Cerebellar nuclear complex (tissue), 1 donor: ENCODE measurements at places on chromosomes 1 and 21.

GRCh38 chr1:202815120-202815519 lies 4.4 kb downstream of the PCAT6 start:
- DNase-seq = no peak

DNA sequence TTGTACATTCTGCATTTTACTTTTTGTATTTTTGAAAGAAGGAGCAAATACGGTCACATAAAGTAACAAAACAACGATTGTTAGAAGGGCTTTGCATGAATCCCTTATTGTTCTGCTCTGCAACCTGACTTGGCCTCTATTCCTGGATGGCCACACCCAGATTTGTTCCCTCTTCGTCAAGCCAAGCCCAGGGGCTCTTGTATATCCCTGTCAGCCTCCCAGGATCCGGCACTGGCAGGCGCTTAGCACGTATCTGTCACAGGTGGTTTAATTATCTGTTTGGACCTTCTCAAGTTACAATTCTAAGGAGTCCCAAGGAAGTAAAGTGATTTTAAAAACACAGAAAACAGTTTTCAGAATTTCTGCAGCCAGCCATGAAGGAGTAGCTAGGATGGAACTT lies 28.0 kb downstream of the CRYAA start:
- DNase-seq = no peak

DNA sequence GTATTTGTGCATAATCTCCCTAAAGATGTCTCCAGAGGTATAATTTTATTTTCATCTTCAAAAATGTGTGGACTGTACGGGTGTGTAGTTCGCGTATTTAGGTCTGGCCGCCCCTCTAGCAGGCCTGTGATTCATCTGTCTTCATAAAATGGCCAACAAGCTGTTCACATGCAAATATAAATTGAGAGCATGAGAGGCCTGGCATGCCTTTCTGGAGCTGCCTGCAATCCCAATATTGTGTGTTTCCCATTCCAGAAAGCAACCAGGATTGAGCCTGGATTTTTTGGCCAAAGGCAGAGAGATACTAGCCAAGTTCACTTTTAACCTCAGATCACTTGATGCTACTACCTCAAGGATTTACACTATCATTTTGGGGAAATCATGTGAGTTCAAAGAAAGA lies 197.2 kb downstream of the NFIA start:
- peak; percentile 64 for DNase-seq

GRCh38 chr1:221435504-221435904 lies 306.4 kb downstream of the DUSP10 start:
- DNase-seq = no peak

DNA sequence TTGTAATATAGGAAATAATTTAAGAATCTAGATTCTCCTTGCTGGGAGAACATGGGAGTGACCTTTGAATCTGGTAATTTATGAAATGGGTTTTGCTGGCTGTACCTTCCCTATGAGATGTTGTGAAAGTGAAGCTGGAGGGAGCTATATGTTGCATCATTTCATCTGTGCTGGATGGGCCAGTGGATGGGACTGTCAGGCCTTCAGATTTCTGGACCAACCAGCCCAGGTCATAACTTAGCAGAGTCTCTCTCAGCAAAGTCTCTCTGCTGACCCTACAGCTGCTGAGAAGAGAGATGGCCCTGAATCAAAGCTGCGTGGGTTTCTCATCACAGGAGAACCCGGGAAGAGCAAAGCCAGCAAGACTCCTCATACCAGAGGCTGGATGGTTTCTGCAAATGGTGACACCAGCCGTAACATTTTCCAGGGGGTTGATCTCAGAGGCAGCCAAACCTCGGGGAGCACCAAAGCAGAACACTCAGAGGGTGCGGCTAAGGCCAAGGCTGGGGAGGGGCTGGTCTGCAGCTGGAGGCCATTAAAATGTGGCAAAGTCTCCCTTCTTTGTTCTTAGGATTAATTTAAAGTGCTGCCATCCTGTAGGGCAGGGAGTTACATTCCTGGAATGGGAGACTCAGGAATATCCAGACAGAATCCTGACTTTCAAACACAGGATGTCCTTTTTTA lies 18.2 kb upstream of the PTGFRN start:
- DNase-seq = no peak

DNA sequence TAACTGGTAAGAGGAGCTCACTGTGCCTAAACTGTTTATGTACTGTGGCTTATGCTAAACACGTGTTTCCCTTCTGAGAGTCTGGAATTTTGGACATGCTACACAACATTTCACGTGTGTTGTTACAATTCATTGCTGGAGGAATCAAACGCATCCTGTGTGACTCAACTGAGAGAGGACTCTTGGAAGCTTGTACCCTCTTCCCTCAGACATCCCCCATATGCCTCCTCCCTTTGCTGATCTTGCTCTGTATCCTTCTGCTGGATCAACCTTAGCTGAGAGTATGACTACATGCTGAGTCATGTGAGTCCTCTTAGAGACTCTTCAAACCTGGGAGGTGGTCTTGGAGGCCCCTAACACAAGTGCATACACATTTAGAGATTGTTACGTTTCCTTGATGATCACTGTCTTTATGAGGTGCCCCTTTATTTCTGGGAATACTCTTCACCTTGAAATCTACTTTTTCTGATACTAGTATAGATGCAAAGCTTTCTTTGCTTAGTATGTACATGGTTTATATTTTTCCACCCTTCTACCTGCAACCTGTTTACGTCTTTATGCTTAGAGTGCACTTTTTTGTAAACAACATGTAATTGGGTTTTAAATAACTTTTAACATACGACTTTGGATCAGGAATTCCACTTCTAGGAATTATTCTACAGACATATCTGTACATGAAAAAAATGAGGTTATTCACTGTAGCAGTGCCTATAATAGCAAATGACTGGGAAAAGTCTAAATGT lies 8.7 kb downstream of the NPHP4 start:
- DNase-seq = no peak

DNA sequence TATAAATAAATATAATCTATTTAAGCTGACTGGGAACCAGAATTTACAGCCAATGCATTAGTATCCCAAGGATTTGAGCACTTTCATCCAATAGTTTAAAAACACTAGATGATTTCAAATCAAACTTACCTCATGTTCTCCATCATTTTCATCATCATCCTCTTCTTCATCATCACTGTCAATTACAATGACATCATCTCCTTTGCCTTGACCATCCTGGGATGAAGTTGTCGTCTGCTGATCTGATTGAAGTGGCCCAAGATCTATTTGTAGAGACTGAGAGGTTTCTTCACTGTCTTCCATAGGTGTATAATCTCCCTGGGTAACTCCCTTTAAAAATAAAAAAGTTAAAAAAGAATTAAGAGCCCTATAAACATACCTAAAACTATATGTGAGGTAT lies 47.7 kb downstream of the TPR start:
- no peak for DNase-seq

DNA sequence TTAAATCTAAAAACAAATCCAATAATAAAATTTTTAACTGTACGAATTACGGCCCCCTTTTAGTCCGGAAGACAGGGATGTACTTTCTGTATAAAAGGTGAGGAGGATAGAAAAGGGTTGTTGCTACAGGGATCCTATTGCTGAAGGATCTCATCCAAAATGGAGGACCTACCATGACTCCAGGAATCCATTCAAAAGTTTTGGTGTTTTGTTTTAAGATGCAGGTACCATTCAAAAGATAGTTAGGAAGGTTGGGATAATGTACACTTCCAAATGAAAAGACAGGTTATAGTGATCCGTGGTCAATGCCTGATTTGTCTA lies 1.3 kb upstream of the ENAH start:
- no peak for DNase-seq

DNA sequence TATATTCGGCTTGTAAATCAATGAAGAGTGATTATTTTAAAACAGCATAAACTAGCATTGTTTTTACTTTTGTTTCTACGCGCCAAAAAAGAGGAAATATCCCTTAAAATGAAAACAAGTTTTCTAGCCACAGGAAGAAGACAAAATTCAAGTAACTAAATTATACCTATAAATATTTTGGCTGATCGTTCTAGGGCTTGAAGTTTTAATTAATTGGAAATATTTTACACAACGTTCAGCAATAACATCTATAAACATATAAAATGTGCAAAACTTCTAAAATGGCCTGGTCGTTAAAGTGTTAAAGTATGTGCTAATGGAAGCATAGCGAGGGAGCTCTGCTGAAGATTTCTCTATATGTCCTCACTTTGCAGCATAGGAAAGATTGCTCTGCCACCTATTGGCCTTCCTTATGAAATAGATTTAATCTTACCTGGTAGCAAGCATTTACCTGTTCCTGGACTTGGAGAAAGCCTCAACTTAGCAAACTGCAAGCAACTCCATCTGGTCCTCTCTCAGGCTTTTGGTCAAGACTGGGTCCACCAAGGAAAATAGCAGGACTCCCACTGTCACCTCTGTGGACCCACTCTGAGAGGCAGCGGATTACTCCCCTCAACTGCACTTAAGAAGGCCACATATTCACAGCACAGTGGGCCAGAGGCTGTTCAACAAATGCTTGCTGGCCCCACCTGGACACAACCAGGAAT lies 351.3 kb upstream of the RUNX1 start:
- no peak for DNase-seq

GRCh38 chr1:234718496-234719453 lies 108.8 kb upstream of the IRF2BP2 start:
- DNase-seq = no peak

GRCh38 chr1:19802269-19802668 lies 2.6 kb upstream of the TMCO4 start:
- DNase-seq = no peak

DNA sequence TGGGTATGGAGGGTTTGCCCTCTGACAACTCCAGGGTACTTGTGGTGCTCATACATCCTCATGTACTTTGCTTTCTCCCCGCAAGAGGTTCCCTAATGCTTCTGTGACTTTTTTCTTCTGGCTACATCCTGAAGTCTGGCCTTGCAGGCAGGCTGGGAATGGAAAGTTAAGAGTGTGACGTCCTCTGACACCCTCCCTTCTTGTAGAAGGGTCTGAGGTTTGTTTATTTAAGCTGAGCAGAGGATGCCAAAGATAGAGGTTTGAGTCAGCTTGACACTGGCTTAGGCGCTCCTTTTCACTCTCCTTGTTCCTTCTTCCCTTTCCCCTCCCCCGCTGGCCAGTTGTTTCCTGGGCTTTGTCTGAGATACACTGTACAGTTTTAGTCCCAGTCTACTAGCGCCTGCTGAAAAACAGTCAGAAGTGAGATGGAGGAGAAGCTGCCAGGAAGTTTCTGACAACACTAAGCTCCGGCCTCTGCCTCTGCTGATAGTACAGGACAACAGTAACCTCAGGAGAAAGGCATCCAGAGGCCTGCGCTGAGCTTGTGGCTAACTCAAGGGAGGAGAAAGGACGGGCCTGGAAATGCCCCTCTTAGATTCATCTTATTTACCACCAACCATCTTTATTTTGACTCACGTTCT lies at the start of gene MACF1:
Gene MACF1 (plus strand): TSS at position 255 of the 641 bp plus-strand sequence. CDS start 328 bp downstream, at position 583.
- no peak for DNase-seq

DNA sequence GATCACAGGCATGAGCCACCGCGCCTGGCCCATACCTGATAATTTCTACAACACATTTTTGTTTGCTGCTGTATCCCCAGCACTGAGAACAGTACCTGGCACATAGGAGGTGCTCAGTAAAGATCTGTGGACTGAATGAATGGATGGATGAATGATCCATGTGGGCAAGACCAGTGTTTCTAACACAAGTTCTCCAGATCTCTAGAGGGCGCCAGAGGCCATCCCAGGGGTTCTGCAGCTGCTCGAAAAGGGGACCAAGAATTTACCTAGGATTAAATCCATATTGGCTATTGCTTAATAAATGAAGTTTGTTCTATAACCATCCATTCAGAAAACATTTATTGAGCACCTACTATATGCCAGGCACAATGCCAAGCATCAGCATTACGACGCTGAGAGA lies 167.7 kb downstream of the ACTL8 start:
- no peak for DNase-seq

- DNase-seq = no peak
Measured at GRCh38 chr1:111739925-111740765, 950 bp upstream of the INKA2 start.

- no peak for DNase-seq
Measured at GRCh38 chr1:231252336-231252735, 11.3 kb downstream of the GNPAT start.
